Regular cardiac myocyte (primary cell): ENCODE measurements at places on chromosomes 3 and 15. TPM values are rescaled to one million over a fixed set of nuclear protein-coding genes. Genes with fewer than 3 reads are reported as not detected.

ZNF501 gene
- total RNA-seq, result 4.5 and 5.2 TPM in 2 replicates

TARS3 gene
- 11.1 and 19.2 TPM in 2 replicates for total RNA-seq

MCTP2 gene
- 0.58 and 5.6 TPM in 2 replicates for total RNA-seq

ALS2CL gene
- 1.2 and 3.7 TPM in 2 replicates for total RNA-seq

TMEM212 gene
- not detected in 2 replicates for total RNA-seq

FANCD2OS gene
- not detected in 2 replicates for total RNA-seq

FLNB gene
- total RNA-seq, result 105 and 182 TPM in 2 replicates

ATP13A4 gene
- 0.19 and 0.56 TPM in 2 replicates for total RNA-seq

SLC28A2 gene
- under 0.01 TPM in 1 of 2 replicates, not detected in the other for total RNA-seq

LMCD1 gene
- total RNA-seq, result 67.9 and 250 TPM in 2 replicates

SERINC4 gene
- not detected in 2 replicates for total RNA-seq

C2CD4A gene
- total RNA-seq, result 0.28 TPM in 1 of 2 replicates, not detected in the other
